Ecto neural progenitor cell (in vitro differentiated cells): ENCODE measurements at places on chromosomes 4 and X.
A peak's percentile ranks its signal among the peaks of the same experiment; 100 is the strongest.

- DNase-seq = no peak
These were observed 131.6 kb downstream of the EMCN start for GRCh38 chr4:100386270-100386669.

GRCh38 chr4:13933191-13933590, 305.7 kb upstream of the BOD1L1 start:
- DNase-seq = no peak

DNA sequence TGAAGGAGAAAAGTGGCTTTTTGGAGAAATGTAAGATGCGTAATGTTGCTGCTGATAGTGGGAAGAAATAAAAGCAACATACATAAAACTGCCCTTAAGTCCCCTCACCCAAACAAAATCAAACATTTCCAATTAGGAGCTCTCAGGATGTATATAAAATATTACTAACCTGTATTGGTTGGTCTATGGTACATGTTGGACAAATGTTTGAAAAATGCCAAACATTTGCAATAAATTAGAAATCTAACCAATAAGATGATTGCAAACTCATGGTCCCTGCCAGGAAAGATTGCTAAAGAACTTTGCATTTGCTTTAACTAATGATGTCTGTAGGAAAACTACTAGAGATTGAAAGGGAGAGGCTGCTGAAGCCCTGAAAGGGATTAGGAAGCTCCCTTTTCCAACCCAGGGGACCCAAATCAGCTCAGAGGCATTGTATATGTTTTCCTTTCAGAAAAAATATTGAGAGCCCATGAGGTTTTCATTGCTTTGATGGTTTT, 1.8 kb downstream of the SFRP2 start:
- DNase-seq = no peak

- no peak for DNase-seq
These were observed 101.6 kb downstream of the HUWE1 start for GRCh38 chrX:53584891-53585290.

DNA sequence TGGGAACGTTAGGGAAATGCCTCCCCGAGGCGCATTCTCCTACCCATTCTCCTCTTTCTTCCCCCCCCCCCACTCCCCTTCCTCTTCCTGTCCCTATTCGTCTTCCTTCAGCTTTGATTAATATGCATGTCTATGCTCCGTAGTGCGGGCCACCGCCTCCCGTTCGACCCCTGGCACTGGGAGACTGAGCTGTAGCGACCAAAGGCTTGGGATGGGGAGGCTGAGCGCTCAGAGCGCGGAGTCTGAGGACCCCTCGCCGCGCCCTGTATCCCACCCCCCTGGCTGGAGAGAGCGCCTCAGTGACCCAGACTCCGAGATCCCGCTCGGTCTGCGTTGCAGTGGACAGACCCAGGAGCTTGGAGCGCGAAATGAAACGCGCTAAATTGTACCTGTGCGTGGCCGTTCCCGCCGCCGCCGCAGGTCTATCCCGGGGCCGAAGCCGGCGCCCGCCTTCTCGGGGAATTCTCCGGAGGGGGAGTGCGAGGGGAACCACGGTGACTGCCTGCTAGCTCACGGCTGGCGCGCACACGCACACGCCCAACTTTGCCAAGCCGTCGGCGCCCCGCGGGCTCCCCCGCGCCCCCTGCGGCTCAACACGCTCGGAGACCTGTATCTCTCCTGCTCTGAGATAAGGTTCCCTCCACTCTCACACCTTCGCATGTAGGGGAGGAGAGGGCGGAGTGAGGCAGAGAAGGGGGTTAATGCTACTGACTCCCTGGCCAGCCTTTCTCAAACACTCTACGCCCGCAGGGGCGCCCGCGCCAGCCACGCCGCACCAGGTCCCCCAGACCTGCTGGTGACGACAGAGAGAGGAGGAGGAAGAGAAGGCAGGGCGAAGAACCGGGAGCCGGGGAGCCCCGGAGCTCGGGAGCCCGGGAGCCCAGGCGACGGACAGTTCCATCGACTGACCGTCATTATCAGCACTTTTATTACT, 1.5 kb upstream of the PTCHD1 start:
- DNase-seq = peak; percentile 56

DNA sequence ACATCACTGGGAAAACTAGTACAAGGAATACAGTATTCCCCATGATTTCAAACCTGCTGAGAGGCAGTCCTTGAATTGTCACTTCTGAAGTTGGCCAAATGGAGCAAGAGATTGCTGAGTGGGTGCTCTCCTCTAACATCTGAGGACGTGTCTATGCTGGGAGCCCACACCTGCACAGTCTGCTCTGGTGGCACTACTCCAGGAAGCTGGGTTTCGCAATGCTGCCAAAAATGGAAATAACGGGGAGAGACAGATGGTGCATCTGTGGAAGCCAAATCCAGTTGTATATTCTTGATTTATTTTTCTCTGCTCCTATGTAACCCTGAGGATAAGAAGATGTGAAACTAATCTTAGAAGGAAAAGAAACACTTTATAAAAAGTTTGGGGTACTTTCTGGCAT, 240.1 kb upstream of the CTSO start:
- no peak for DNase-seq

- no peak for DNase-seq
These were observed 1.1 kb upstream of the DUSP21 start for GRCh38 chrX:44842550-44843317.

GRCh38 chr4:148980782-148981480, 538.7 kb upstream of the NR3C2 start:
- no peak for DNase-seq

DNA sequence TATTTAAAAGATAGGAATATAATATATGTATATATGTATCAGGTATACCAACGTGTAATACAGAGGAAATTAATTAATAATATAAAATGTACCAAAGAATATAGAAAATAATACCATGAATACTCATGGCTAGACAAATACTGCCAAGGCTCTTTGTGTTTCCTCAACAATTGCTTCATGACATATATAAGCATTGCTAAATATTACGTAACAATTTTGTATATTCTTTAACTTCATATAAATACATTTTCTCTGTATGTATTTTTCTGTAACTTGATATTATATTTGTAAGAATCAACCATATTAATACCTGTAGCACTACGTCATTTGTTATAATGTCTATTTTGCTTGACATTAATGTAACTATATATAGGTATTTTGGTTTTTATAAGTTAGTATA, 104.0 kb downstream of the CEP44 start:
- no peak for DNase-seq

GRCh38 chr4:87354168-87355102, 31.8 kb upstream of the HSD17B13 start:
- DNase-seq = no peak
